Adrenal gland (tissue), 19 donors: ENCODE measurements at places on chromosomes 5 and 9. TPM values are rescaled to one million over a fixed set of nuclear protein-coding genes. Genes with fewer than 3 reads are reported as not detected.

Gene PTGS1
- 1.6 TPM for polyA plus RNA-seq

Gene SLC23A1
- polyA plus RNA-seq = not detected

Gene PROP1
- polyA plus RNA-seq = not detected

Gene REEP2
- polyA plus RNA-seq = 9.1 TPM

Gene LCN12
- 25.7 TPM for polyA plus RNA-seq

Gene ADGRV1
- polyA plus RNA-seq = 229 TPM

Gene GPBP1
- 60.9 TPM for polyA plus RNA-seq

Gene CDH12
- 3.3 TPM for polyA plus RNA-seq

Gene TTC23L
- 0.40 TPM for polyA plus RNA-seq

Gene CFAP77
- not detected for polyA plus RNA-seq

Gene PCDHB14
- 2.2 TPM for polyA plus RNA-seq

Gene GARIN3
- polyA plus RNA-seq = not detected

Gene SLC46A2
- polyA plus RNA-seq = 0.07 TPM

Gene SLC6A18
- not detected for polyA plus RNA-seq

Gene AMBP
- 0.40 TPM for polyA plus RNA-seq

Gene ATP10B
- not detected for polyA plus RNA-seq

Gene PSMD5
- 15.6 TPM for polyA plus RNA-seq

Gene RGS7BP
- 0.54 TPM for polyA plus RNA-seq

Gene DPM2
- polyA plus RNA-seq = 35.6 TPM

Gene HSPB3
- not detected for polyA plus RNA-seq

Gene UTP15
- polyA plus RNA-seq = 19.2 TPM

Gene RGMB
- polyA plus RNA-seq = 1.0 TPM

Gene ECPAS
- polyA plus RNA-seq = 21.0 TPM

Gene NDUFS6
- 32.3 TPM for polyA plus RNA-seq

Gene ECSCR
- polyA plus RNA-seq = 18.4 TPM

Gene RANBP3L
- polyA plus RNA-seq = 1.0 TPM

Gene LCN10
- 0.11 TPM for polyA plus RNA-seq

Gene FBXW2
- polyA plus RNA-seq = 9.2 TPM

Gene FOXD4L4
- polyA plus RNA-seq = not detected

Gene ZBTB5
- 11.9 TPM for polyA plus RNA-seq

Gene PTAR1
- 20.2 TPM for polyA plus RNA-seq

Gene PCDHGC3
- polyA plus RNA-seq = 112 TPM

Gene SPATA31A5
- not detected for polyA plus RNA-seq

Gene PDCD1LG2
- 0.40 TPM for polyA plus RNA-seq

Gene MELK
- 0.24 TPM for polyA plus RNA-seq

Gene PCDHB10
- 0.88 TPM for polyA plus RNA-seq

Gene PRR16
- 5.0 TPM for polyA plus RNA-seq

Gene SLC1A1
- polyA plus RNA-seq = 4.9 TPM

Gene F2RL2
- polyA plus RNA-seq = 0.46 TPM

Gene IFNK
- not detected for polyA plus RNA-seq

Gene MRPL41
- polyA plus RNA-seq = 293 TPM

Gene MRPL50
- polyA plus RNA-seq = 8.4 TPM

Gene SNCB
- 1.0 TPM for polyA plus RNA-seq

Gene BARHL1
- not detected for polyA plus RNA-seq
